Right lung (tissue), 10 donors: ENCODE measurements at places on chromosomes 5 and 9. TPM values are rescaled to one million over a fixed set of nuclear protein-coding genes. Genes with fewer than 3 reads are reported as not detected.
A peak's percentile ranks its signal among the peaks of the same experiment; 100 is the strongest.

Gene SOX30
- polyA plus RNA-seq = 0.18 TPM

GRCh38 chr5:157456301-157456700 is 3.7 kb upstream of the NIPAL4 start:
- DNase-seq = no peak

GRCh38 chr9:31347082-31347617 is 1037.3 kb upstream of the ACO1 start:
- DNase-seq = peak; percentile 31

- DNase-seq = no peak
Observed at GRCh38 chr5:111704452-111705085, 52.4 kb downstream of the NREP start.

Gene C9
- not detected for polyA plus RNA-seq

- DNase-seq = no peak
Observed at GRCh38 chr5:11247224-11247623, 486.2 kb upstream of the DAP start.

Gene PRDM9
- not detected for polyA plus RNA-seq
